Left ventricle myocardium superior (tissue), 1 donor: ENCODE measurements at places on chromosomes 4 and X.
A peak's percentile ranks its signal among the peaks of the same experiment; 100 is the strongest.

DNA sequence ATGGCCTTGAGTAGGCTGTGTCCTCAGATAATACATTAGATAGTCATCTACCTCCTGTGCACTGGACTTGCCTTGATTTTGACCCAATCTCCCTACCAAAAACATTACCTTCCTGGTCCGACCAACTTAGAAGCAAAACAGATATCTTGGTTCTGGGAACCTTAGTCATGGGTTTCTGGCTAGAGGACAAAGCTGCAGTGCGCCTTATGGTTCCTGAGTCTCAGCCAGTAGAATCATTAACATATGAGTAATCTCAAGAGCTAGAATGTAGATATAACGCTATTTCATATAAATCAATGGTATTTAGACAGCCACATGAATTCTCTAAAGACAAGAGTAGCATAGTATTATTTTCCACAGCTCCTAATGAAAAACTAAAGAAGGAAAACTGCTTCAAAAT lies 83.1 kb downstream of the GRIA3 start:
- no peak for DNase-seq

- DNase-seq, result no peak
Observed at GRCh38 chr4:23212558-23212957, 519.8 kb downstream of the GBA3 start.

DNA sequence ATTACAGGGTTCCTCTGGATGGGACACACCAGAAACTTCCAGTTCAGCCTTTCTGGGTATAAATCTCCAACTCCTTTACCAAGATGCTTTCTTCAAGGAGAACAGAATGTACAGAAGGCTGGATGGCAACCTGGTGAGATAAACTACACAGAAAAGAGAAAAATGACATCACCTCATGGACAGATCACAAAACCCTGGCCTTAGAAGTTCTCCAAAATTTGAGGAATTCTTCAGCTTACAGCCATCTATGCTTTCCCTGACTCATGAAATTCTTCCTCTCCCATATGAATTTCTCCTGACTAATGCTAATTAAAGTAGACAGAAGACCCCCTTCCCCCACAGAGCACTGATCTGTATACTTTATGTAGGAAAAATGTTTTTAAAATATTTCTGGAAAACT lies 345.4 kb downstream of the STIM2 start:
- no peak for DNase-seq

GRCh38 chrX:4320436-4320947 lies 607.0 kb upstream of the PRKX start:
- no peak for DNase-seq

- DNase-seq, result no peak
Observed at GRCh38 chr4:157912212-157912611, 260.6 kb downstream of the GASK1B start.

- DNase-seq, result no peak
Observed at GRCh38 chr4:36363024-36363423, 81.6 kb downstream of the DTHD1 start.

DNA sequence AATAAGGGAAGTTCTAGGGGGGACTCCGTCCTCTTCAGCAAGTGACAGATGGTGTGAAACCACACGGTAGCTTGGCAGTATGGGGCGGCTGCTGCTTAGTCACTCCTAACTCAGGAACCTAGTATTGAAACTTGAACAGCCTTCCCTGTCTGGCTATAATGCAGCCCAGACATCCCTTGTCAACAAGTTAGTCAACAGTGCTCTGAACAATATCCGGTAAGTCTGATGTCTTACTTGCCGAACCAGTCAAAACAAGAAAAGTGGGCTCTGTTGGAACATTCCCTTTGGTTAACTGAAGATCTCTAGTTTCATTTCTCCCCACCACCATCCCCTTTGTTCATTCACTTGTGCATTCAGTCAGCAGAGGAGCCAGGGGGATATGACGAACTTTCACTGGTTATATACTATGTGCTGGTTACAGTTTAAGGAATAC lies 18.7 kb upstream of the CXCL13 start:
- DNase-seq, result no peak

GRCh38 chrX:65999563-66000148 lies 40.2 kb downstream of the VSIG4 start:
- no peak for DNase-seq

DNA sequence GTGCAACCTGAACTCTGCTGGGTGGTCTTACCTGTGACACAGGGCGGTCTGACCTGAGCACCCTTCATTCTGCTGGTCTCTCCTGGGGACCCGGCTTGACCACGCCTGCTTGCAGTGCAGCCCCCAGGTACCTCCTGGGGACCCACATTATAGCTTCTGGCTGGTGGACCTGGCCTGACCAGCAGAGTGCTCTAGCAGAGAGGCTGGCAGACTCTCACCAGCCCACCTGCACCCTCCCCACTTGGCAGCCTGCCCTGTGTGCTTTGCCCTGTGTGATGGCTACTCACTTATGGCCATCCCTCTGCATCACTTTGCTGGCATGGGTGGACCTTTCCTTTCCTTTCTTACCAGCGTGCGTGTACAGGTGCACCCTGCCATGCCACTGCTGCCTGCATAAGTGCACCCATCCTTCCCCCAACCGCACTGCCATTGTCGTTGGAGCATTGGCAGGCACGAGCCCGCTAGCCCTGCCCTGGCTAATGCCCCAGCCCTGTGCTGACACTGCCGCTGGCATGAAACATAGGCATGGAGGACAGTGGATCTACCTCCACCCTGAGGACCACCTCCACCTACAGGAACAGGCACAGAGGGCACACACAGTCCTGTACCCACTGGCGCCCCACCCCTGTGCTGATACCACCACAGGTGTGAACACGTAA lies 21.5 kb upstream of the H2AZ1 start:
- no peak for DNase-seq

- DNase-seq, result no peak
Observed at GRCh38 chr4:61545902-61546480, 345.9 kb downstream of the ADGRL3 start.

DNA sequence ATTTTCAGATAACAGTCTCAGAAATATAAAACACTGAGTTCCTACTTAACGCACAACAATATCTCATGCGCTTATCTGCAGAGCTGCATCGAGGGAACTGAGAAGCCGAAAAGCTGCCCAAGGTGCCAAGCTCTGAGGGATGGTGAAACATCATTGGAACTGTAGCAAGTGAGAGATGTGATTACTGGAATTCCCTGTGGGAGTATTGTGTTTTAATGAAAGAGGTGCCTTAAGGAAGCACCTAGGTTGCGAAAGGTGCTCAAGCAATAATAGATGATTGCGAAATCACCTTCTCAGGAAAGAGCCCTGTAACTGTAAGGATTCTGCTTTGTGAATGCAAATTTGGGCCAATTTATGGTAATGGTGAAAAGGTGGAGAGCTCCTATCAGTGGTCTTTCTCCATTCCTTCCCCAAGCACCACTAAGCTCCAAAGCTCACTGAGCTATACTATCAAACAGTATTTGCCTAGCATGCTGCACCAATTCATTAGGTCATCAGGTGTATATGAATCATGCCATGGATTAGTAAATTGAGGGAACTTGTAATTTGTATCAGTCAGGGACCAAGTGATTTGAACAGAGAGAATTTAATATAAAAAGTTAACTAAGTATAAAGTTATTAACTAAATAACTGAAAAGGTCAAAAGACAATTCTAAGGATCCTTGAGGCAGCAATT lies 59.0 kb upstream of the ATP8A1 start:
- no peak for DNase-seq

- DNase-seq, result peak; percentile 91
Observed at GRCh38 chr4:6771229-6771671, 11.3 kb upstream of the KIAA0232 start.

- no peak for DNase-seq
Observed at GRCh38 chr4:26139310-26139924, 181.4 kb upstream of the RBPJ start.

GRCh38 chrX:102154900-102155805 lies 624 bp downstream of the BEX5 start:
- DNase-seq, result no peak

- no peak for DNase-seq
Observed at GRCh38 chr4:20444599-20445337, 193.1 kb downstream of the SLIT2 start.

GRCh38 chr4:133484287-133484686 lies 335.2 kb downstream of the PCDH10 start:
- DNase-seq, result no peak

DNA sequence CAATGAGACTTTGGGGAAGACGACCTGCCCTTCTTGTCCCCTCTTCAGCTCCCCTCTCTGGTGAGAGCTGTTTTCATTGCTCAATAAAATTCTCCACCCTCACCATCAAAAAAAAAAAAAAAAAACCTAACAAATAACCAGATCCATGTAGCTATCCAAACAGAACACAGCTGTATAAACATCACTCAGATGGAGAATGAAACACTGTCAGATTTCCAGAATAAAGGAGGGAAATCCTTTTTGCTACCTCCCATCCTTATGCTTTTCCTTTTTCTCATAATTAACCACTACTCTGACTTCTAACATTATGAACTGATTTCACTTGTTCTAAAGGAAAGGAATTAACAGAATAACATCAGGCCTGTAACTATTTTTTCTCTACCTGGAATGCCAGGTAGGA lies 155.6 kb downstream of the PPP4R3C start:
- DNase-seq, result no peak
